ENCODE measurements at places on chromosomes 12 and 14.

DNA sequence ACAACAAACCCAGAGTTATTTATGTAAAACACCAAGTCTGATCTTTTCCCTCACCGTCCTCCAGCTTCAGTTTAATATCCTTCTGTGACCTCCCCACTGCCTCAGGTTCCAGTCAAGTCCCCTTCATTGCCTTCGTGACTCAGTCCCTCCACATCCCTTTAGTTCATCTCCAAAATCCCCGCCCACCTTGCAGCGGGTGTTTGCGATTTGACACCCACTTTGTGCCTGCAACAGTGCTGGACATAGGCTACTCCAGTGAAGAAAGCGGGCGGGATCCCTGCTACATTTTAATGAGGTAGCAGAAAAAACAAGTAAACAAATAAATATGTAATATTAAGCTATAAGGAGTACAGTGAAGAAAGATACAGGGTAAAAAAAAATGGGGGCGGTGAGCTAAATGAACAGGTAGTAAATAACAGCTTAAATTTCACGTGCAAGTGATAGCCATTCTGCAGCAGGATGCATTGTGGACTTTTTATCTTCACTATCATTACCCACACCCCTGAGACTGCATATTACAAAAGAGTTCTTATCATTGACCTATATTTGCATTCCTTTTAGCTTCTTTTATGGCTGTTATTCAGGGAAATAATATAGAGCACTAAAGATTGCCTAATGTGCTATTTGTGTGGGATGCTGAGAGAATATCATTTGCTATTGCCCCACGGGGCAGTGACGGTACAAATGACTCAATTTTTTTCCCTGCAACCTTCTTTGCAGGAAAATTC, 222.8 kb upstream of the NUDT4 start:
- DNase-seq = no peak

DNA sequence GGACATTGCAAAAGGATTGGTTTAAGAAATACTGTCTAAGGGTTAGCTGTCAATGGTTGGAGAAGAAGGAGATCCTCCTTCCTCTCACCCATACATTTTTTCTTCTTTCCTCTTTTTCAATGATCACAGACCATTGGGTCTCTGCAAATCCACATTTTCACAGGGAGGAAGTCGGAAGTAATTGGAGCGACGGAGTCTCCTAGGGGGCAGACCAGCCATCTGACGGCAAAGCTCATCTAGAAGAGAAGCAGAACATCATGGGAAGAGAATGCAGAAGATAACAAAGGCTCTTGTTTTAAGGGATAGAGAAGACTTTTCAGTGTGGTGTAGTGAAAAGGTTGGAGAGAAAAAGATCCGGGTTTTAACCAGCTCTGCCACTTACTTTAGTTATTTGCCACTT, 14.7 kb downstream of the MFAP5 start:
- no peak for DNase-seq

DNA sequence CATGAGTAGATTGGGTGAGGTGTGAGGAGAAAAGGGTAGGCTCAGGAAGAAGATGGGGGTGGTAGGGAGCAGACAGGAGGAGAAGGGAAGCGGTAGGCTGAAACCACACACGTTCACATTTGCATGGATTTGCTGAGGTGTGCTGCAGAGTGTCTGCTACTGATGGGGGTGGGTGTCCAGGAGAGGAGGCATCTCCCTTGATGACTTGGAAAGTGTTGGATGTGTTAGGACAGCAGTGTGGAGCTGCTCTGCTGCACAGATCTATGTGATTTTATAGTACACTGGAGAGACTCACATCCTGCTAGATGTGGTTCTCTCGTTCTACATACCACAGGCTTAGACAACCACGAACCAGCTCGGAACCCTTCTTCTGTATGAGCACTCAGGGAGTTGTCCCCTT, 9.3 kb downstream of the ZFHX2 start:
- no peak for DNase-seq

DNA sequence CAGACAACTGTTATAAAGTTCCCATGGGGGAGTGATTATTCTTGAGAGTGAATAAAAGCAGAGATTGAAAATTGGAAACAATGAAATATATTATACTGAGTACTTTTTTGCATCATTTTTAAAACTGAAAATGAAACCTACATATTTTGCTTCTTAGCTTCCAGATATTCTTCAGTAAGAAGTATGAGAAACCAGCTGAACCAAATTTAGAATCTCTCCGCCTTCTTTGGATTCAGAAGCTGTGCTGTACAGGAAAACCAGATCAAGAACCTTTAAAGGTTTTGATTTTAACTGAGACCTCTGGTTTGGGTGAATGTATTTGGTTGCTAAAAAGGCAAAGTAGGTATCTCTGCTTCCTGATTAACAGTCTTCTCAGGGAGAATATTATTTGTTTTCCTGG, 109.4 kb downstream of the AKAP6 start:
- DNase-seq = no peak

- DNase-seq = no peak
Observed at GRCh38 chr14:103773521-103773920, 57.9 kb downstream of the ZFYVE21 start.

DNA sequence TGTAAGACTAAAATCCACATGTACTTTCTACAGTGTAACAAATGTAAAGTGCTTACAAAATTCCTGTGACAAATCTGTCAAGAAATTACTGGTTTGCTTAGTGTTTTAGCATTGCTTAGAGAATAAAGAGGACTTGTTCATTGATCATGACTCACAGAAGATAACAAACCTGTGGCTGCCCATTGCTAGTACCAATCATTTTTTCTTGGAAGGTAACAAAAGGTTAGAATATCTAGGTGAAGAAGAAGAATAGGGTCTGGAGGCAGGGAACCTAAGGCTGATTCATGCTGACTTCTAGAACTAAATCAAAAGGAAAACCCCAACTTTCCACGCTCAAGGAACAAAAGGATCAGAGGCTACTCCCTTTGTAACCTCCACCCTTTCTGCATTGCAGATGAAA, 232.7 kb upstream of the ABCD2 start:
- no peak for DNase-seq

GRCh38 chr14:68938271-68939150, 40.6 kb downstream of the ACTN1 start:
- no peak for DNase-seq

DNA sequence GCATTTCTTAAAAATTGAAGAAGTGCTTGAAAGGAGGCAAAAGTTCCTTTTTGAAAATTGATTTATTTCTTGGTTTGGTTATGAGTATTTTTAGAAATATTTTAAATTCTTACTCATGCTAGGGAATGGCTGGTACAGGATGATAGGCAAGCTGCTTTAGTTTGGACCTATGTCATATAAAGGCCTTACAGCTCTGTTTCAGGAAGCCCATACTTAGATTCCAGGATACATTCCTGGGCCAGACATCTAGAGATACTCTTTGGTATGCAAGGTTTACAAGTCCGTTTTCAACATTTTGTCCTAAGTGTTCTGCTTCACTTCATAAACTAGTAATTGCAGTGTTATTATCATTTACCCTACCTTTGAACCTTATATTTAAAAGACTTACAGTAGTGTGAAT, 186.8 kb downstream of the FUT8 start:
- no peak for DNase-seq

DNA sequence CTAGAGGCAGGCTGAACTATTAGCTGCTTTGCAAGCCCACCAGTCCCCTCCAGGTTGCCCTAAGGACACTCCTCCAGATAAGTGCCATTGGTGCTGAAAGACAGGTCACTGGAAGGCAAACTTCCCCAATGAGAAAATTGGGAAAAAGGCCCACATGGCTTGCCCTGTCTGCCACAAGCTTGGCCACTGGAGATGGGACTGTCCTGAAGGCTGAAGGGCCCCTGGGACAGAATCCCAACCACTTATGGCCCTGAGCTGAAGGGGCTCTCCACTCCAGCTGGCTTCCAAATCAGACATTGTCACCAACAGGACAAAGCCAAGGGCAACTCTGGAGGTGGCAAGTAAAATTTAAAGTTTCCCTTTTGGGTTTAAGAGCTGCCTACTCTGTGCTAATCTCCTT, 12.2 kb upstream of the DHRS2 start:
- DNase-seq = no peak

DNA sequence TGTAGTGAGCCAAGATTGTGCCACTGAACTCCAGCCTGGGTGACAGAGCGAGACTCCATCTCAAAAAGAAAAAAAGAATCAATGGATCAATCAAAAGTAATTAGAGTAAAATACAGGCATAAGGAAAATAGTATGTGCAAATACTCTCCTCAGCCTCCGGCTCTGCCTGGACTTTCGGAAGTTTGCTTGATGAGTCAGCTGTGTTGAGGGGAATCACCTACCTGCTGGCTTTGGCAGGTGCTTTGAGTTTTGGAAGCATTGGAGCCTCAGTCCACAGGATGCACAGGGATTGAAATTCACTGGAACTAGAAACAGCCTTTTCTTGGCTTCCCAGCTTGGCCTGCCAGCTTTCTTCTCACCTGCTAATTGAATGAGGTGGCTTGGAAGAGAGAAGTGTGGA, 268.2 kb downstream of the PCNX1 start:
- no peak for DNase-seq

DNA sequence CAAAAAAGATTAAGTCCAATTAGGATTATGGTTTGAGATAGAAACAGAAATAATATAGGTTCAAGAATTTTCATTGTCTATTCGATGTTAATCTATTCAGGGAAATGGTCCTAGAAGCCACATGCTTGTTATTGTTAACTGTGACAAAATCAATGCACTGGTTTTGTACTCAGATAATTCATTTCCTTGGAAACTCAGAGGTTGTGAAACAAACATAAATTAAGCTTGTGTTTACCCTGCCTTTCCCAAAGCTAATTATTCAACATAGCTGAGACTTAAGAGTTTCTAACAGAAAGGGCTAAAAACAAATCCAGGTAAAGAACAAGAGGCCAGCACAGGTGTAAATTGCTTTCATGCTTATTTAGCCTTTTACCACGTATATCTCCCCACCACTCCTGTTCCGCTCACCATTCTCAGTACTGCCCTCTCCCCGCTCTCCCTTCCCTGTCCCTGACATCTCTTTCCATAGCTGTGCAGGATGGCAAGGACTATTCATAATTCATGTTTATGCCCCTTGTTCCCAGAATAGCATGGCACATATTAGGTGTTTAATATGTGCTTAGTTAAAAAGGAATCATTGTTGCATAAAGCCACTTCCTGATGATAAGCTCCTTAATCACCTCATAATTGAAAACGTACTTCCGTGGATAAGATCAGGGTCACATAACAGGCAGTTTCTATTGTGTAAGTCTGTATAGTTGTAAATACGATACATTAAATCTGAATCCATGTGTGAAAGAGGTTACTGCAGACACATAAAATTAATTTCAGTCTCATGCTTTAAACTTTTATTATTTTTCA, 131.8 kb upstream of the USP15 start:
- DNase-seq = no peak

GRCh38 chr12:52257074-52257551, 17.3 kb upstream of the KRT86 start:
- no peak for DNase-seq

- no peak for DNase-seq
Observed at GRCh38 chr12:46647034-46647433, 178.8 kb downstream of the SLC38A4 start.

All from stimulated activated CD8-positive, alpha-beta memory T cell treated with anti-CD3 and anti-CD28 coated beads, Interleukin-4, amount 100 ng/mL, for 4 hours (primary cell).